IMR-90 (cell line): ENCODE measurements at places on chromosomes 2 and 18. TPM values are rescaled to one million over a fixed set of nuclear protein-coding genes. Genes with fewer than 3 reads are reported as not detected.

SEMA4F gene
- total RNA-seq, result 3.6 and 4.7 TPM in 2 replicates

COL3A1 gene
- total RNA-seq, result 408 and 411 TPM in 2 replicates

NTSR2 gene
- total RNA-seq, result not detected in 2 replicates

PIK3C3 gene
- total RNA-seq, result 57.2 and 61.9 TPM in 2 replicates

MITD1 gene
- 4.3 and 19.4 TPM in 2 replicates for total RNA-seq
